PC-3 (cell line): ENCODE measurements at places on chromosomes 2 and 18.

- DNase-seq = no peak
These were observed 14.1 kb downstream of the RIF1 start for GRCh38 chr2:151423760-151424159.

GRCh38 chr2:188314314-188315054, 22.8 kb downstream of the GULP1 start:
- DNase-seq = peak; percentile 44

DNA sequence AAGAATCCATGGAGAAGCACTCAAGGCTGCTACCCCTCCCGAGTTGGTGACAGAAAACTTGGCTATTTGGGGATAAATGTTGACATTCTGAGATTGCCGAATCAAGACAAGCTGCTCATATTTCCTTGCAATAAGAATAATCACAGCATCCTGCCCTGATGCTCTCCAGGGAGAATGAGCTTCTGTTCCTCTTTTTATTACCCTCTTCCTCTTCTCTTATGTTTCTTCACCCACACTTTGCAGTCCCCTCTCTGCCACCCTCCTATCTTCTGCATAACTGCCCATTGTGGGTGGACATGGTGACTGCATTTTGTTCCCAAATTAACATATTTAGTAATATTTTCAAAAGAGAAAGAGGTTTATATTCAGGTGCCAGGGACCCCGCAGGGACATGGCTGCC, 11.9 kb upstream of the MSGN1 start:
- DNase-seq = no peak

GRCh38 chr2:99140056-99140859, 1.2 kb upstream of the C2orf15 start:
- DNase-seq = peak; percentile 37

- DNase-seq = no peak
These were observed 80.4 kb downstream of the CTAGE1 start for GRCh38 chr18:22337306-22337705.

DNA sequence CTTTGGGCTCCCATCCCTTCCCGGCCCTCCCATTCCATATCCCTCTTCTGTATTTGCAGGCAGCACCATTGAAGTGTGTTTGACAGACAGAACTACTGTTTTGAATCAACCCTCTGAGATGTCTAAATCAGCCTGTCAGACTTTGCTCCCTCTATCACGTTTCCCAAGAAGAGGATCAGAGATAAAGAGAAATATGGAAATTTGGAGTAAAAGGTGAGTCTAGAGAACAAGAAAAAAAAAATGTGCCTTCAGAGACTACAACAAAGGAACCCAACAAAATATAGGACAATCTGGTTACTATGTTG, 133.4 kb upstream of the NCK2 start:
- DNase-seq = no peak

- peak; percentile 58 for DNase-seq
These were observed 671.0 kb upstream of the SOX11 start for GRCh38 chr2:5021136-5021535.

- DNase-seq = no peak
These were observed 659.9 kb downstream of the IRS1 start for GRCh38 chr2:226139759-226140158.

- DNase-seq = no peak
These were observed 830 bp upstream of the MERTK start for GRCh38 chr2:111897630-111897923.

GRCh38 chr18:24160086-24160485, 21.2 kb downstream of the CABYR start:
- DNase-seq = peak; percentile 18

DNA sequence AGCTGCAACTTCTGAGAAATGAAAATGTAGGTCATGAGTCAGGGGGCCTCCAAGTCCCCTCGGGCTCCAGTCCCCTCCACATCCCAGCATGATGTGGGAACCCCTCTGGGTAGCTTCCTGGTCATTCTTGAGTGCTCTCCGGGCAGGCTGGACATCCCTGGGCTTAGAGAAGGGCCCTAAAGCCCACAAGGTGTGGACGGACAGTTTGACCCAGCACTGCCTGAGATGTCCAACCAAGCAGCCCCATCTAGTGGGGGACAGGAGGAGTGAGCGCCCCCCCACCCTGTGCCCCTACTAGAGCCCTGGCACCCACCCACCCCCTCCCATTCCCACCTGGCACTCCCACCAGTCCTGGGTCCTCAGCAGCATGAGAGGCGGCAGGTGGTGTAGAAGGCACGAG, 46.0 kb downstream of the CYP27C1 start:
- peak; percentile 39 for DNase-seq

GRCh38 chr2:99891428-99891780, 251.0 kb downstream of the AFF3 start:
- no peak for DNase-seq

DNA sequence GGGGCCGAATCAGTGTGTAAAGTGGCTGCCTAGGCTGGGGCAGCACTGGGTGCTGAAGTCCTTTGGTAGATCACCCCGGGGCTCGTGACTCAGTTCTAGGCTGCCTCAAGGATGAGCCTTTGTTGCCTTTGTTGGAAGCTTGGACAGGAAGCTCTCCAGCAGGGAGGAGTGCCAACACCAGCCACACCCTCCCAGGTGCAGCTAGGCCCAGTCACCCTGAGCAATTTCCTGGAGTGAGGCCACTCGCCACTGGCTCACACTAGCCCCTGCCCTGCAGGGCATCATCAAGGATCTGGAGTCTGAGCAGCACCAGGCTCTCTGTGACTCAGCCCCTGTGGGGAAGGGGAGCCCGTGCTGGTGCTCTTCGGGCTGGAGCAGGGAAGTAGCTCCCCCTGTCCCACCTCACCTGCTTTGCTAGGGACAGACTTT, 6.7 kb upstream of the SDC1 start:
- peak; percentile 99 for DNase-seq

DNA sequence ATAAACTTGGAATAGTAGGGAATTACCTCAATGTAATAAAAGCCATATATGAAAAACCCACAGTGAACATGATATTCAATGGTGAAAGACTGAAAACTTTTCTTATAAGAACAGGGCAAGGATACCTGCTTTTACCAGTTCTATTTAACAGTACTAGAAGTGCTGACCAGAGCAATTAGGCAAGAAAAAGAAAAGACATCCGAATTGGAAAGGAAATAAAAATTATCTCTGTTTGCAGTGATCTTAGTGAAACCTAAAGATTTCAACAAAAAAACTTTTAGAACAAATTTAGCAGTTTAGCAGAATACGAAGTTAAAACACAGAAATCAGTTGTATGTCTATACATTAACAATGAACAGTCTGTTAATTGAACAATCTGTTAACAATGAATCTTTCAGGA, 69.1 kb downstream of the MIB1 start:
- no peak for DNase-seq

DNA sequence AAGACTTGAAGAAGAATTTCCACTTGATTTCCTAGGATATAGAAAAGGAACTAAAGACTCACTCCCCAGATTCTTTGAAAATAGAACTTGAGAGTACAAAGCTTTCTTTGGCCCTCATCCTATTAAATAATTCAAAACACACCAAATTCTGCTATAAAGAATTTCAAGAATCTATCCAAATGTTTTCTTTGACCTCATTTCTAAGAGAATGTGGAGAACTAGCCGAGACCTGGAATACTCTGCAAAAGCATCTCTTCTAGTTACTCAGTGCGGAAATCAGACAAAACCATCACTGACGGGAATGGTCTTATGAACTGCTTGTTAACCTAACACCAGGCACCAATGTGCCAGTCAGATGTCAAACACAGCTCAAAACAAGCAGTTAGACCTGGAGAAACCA, 44.2 kb upstream of the ARL5A start:
- no peak for DNase-seq

GRCh38 chr2:218343591-218343990, 13.1 kb upstream of the CATIP start:
- DNase-seq = no peak

GRCh38 chr18:7349181-7349837, 118.4 kb downstream of the LRRC30 start:
- DNase-seq = peak; percentile 45

- no peak for DNase-seq
These were observed 6.7 kb upstream of the ACAA2 start for GRCh38 chr18:49819823-49820671.

DNA sequence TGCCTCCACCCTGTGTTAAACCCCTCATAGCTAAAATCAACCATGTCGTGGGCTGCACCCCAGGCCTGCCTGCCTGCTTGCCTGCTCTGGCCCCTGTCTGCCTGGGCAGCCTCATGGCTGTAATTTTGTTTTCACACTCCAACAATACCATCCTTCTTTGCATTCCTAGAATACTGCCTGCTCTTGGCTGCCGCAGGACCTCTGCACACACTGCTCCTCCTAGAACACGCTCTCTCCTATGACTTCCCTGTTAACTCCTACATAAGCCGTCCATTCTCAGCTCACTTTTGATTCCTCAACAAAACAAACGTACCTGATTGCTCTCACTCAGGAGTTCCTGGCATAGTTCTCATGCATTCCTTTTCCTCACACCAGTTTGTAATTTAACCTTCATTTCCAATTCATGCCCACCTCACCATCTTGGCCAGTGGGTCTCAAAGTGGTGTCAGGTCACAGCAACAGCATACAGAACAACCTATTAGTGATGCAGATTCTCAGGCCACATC, 2.5 kb downstream of the UXS1 start:
- DNase-seq = no peak

GRCh38 chr2:12127638-12128037, 381.2 kb downstream of the LPIN1 start:
- DNase-seq = no peak

DNA sequence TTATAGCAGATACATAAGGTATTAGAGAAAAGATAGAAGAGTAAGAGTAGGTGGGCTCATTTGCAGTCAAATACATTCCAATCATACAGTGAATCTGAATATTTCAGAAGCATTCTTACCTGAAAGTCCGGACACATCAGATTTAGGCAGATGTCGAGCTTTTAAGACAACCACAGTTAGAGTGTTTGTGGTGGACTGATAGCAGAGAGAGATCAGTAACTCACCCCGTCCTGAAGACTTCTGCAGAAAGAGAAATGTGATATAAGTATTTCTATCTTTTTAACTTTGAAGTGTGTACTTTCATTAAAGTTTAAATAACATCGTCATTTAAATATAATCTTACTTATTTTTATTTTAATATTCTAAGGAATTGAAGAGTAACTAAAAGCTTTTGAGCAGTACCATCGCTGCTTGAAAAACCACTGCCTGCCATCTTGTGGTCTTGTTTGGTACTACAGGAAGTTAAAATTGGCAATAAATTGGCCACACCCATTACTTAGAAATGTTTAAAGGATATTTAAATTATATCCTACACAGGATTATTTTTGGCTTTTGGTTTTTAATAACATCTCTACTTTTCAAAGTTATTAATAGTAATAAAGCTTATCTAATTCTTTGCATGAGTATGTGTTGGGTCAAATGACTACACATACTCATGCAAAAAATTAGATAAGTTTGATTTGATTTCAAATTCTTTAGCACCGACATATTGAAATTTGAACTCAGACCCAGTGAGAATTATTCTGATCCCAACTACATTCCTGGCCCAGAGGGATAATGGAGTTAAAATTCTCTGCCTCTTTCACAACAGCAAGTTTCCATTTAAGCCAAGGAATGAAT, 5.5 kb downstream of the SYT4 start:
- DNase-seq = peak; percentile 60

DNA sequence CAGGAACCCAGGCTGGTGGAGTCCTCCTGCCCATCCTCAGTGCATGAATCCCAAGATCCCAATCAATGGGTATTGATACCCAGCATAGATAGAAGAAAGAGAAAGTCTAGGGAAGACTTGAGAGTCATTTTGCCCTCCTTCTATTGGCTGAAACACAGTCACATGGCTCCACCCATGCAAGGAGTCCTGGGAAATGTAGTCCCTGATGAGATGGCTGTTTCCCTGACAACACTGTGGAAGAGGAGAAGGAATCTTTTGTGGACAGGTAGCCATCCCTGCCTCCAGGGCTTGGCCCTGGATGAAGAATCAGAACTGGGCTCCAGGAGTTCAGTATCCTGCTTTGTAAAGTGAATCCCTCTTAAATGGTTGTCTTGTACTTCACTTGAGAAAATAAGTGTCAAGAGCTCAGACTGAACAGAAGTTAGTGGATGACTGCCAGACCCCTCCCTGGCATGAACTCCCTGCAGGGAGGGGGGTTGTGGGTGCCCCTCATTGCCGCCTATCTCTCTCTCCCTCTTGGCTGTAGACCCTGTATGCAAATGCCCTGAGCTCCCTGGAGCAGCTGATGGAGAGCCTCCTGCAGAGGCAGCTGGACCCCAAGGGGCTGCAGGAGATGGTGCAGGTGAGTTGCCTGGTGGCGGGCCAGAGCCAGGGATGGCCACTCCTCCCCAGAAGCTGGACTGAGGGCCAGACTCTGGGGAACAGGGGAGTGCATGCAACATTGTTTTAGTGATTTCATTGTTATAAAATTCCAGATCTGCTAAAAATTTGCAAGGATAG, 36.1 kb downstream of the MROH2A start:
- DNase-seq = no peak

DNA sequence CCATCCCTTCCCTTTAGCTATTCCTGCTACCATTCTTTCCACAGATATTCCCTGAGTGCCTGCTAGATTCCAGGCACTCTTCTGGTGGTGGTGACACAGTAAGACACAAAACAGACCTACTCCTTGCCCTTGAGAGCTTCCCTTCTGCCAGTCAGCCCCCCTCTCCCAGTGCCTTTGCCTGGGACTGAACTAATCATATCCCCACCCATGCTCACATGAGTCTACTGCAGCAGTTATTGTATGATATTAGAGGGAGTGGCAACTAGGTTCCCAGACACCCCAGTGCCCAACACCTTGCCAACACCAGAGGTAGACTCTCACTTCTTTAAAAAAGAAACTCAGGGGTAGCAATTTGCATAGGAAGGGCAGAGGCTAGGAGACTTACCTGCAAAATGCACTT, 7.2 kb upstream of the LBH start:
- DNase-seq = no peak
